ENCODE measurements at places on chromosomes 3 and 15.
A peak's percentile ranks its signal among the peaks of the same experiment; 100 is the strongest.

- DNase-seq: no peak
Observed at GRCh38 chr3:54556630-54557029, 371.2 kb downstream of the LRTM1 start.

GRCh38 chr15:96598514-96598913 lies 268.0 kb downstream of the NR2F2 start:
- no peak for DNase-seq

- no peak for DNase-seq
Observed at GRCh38 chr15:100801256-100801900, 78.3 kb upstream of the ALDH1A3 start.

GRCh38 chr15:85024509-85025336 lies 43.1 kb downstream of the PDE8A start:
- no peak for DNase-seq

DNA sequence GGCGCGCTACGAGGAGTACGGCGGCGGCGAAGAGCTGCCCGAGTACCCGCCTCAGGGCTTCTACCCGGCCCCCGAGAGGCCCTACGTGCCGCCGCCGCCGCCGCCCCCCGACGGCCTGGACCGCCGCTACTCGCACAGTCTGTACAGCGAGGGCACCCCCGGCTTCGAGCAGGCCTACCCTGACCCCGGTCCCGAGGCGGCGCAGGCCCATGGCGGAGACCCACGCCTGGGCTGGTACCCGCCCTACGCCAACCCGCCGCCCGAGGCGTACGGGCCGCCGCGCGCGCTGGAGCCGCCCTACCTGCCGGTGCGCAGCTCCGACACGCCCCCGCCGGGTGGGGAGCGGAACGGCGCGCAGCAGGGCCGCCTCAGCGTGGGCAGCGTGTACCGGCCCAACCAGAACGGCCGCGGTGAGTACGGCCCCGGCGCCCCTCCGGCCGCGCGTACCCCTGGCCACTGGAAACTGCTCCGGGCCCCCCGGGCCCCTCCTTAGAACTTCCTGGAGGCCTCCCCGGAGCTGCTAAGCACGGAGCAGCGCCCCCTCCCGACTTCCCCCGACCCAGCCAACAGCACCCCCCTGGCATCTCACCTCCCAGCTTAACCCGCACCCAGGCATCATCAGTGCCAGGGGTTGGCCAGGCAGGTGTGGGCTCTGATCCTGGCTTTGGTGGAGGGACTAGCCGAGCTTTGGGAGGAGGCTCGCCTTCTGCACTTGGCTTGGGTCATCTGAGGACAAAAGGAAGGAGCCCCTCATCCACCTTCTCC lies 1.4 kb downstream of the LOXL1 start:
- peak; percentile 85 for DNase-seq

- DNase-seq: no peak
Observed at GRCh38 chr3:56135941-56136340, 332.3 kb downstream of the ERC2 start.

- no peak for DNase-seq
Observed at GRCh38 chr15:41634072-41634626, 26.1 kb upstream of the MGA start.

Data from CD8-positive, alpha-beta T cell (primary cell).